Stimulated activated CD4-positive, alpha-beta T cell treated with anti-CD3 and anti-CD28 coated beads, TNF-alpha, amount 100 ng/mL, for 1 hour (primary cell): ENCODE measurements at places on chromosomes 7 and 10.

- no peak for DNase-seq
Measured at GRCh38 chr7:100159099-100159623, 638 bp upstream of the TRAPPC14 start.

GRCh38 chr7:150324373-150324961 is 1.1 kb upstream of the ACTR3C start:
- no peak for DNase-seq

- no peak for DNase-seq
Measured at GRCh38 chr7:31948029-31948428, 122.2 kb downstream of the PDE1C start.

GRCh38 chr7:49624611-49625010 is 148.8 kb upstream of the VWC2 start:
- DNase-seq = no peak

- DNase-seq = no peak
Measured at GRCh38 chr10:97127509-97127908, 58.2 kb downstream of the SLIT1 start.

DNA sequence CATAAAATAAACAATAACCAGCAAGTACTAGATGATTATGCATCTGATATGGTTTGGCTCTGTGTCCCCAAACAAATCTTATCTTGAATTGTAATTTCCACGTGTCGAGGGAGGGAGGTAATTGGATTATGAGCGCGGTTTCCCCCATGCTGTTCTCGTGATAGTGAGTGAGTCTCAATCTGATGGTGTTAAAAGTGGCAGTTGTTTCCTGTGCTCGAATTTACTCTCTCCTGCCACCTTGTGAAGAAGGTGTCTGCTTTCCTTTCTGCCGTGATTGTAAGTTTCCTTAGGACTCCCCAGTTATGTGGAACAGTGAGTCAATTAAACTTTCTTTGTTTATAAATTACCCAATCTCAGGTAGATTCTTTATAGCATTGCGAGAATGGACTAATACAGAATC is 15.1 kb downstream of the CNTNAP2 start:
- DNase-seq = no peak

GRCh38 chr10:95408983-95409873 is 118.4 kb upstream of the PDLIM1 start:
- no peak for DNase-seq
